Fibroblast of skin of left quadriceps (primary cell): ENCODE measurements at places on chromosomes 12 and 14.

DNA sequence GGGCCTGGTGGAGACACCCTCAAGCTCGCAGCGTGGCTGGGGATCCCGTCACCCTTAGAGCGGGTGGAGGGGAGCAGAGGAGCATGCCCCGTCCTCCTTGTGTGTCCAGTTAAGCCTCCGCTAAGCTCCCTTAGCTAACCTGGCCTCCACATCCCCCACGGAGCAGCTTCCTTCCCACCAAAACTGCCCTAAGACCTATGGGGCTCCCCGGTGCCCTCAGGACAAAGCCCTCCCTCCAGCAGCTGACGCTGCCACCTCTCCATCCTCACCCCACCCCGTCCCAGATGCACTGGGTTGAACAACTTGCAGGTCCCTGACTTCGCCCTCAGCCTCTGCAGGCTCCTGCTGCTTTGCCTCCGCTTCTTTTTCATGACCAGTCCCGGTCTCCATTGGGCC is 4.0 kb downstream of the AHNAK2 start:
- DNase-seq = no peak

DNA sequence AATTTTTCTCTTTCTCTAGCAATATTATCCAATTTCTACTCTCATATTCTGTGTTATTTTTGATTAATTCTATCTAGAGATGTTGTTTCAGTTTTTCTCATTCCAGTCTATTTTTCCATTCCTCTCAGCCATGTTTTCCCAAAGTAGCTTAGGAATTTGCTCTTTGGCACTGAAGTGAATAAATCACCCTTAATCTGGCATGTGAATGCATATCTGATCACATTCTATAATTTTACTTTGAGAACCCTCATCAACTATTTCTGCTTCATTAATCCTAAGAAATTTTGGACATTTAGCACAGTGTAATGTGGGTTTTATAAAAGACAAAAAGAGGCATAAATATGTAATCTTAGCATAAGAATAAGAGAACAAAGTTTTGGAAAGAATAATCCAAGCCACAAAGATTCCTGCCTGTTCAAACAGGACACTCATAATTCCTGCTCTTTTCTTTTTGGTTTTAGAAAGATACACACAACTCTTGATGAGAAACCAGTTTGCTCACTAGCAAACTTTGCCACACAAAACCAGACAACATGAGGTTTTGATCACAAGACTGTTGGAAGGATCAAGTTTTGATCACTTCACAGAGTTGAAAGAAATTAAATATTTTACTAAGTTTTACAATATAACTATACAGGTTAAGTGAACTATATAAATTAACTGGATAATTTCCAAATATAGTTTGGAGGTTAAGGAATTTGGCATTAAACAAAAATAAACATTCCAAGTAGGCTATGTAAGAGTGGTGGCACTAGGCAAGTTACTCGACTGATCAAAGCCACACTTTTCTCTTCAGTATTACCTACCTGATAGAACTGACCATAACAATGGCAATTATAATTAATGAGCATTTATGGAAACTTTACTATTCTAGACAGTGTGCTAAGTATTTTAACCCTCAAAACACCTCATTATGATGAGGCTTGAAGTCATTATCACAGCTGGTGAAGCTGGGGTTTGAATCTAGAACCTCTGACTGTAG is 226.6 kb upstream of the TMTC1 start:
- DNase-seq = no peak

- no peak for DNase-seq
Observed at GRCh38 chr12:16611146-16611545, 5.2 kb upstream of the LMO3 start.

GRCh38 chr14:67892466-67893100 is 73.0 kb downstream of the RAD51B start:
- DNase-seq = no peak
